Activated T-helper 1 cell treated with Interleukin-2 at 50 U/mL for 16 hours (primary cell): ENCODE measurements at places on chromosomes 3 and 15.

- no peak for DNase-seq
Measured at GRCh38 chr3:67077656-67078055, 79.5 kb downstream of the KBTBD8 start.

DNA sequence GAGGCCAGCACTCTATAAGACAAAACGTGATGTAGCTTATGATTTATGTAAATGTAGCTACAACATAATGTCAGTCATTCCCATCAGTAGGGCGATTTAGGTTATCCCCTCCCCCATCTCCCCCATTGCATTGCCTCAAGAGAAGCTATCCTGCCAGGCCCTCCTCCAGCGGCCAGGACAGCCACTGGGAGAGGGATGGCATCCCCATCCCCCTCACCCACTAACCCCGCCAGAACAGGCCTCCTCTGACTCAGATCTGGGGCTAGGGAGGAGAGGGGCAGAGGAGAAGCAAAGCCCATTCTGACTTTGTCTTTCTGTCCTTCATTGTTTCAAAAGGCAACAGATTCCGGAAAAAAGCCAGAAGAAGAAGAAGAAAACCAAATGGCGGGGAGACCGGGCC is 32.6 kb upstream of the ESYT3 start:
- DNase-seq = no peak

GRCh38 chr3:159839561-159840379 is 148.9 kb upstream of the IL12A start:
- DNase-seq = no peak

DNA sequence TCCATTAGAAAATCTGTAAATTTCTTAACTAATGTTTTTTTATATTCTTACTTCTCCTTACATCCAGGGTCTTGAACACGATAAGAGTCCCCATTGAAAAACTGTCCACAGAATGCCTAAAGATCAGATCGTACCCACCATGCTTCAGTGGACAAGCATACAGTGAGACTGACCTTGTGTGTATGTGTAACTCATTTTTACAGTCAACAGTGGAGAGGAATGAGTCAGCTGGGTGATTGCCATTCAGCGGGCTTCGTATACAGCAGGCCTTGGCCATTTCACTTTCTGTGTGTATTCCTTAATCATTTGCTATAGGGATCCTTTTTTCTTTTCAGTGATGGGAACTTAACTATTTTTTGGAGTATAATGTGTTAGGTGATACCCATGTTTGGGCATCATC is 10.6 kb downstream of the PARP14 start:
- no peak for DNase-seq

DNA sequence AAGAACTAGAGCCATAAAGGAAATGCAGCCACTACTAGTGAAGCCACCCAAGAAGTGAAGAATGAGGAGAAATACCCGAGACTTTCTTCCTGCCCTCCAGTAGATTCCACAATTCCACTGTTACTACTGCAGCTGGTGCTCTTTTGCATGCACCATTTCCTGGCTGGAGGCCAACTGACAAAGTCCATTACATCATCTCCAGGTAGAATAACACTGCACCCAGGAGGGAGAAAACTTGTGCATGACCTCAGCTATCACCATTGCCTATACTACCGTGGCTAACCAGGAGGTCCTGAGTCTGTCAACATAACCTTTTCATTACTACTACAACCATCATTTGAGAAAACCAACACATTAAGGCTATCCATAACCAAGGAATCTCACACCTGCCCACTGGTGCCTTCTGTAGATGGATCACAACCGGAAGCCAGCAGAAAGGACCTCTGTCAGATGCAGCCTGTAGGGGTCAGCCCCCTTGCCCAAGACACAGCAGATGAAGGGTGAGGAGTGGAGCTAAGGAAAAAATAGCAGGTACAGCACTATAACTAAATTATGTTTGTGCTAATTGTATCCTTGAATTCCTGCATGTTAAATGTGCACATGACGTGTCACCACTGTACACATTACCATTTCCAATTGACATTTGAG is 200.8 kb upstream of the C2CD4B start:
- DNase-seq = no peak

DNA sequence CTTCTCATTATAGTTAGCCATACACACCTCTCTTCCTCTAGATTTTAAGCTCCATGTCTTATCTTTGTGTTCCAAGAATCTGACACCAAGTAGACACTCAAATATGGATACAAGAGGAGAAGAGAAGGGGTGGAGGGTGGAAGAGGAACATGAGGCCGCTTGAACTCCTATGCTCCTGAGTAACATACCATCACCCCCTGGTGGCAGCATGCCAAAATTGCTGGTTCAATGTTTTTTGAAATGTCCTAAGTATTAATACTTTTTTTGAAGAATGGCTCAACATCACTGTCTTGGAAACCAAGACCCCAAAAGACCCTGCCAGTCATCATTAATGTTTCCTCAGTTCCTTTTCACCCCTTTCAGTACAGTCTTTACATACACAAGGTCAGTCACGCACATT is 71.8 kb upstream of the HACD2 start:
- DNase-seq = no peak

GRCh38 chr15:27956285-27956684 is 142.8 kb downstream of the OCA2 start:
- DNase-seq = no peak

DNA sequence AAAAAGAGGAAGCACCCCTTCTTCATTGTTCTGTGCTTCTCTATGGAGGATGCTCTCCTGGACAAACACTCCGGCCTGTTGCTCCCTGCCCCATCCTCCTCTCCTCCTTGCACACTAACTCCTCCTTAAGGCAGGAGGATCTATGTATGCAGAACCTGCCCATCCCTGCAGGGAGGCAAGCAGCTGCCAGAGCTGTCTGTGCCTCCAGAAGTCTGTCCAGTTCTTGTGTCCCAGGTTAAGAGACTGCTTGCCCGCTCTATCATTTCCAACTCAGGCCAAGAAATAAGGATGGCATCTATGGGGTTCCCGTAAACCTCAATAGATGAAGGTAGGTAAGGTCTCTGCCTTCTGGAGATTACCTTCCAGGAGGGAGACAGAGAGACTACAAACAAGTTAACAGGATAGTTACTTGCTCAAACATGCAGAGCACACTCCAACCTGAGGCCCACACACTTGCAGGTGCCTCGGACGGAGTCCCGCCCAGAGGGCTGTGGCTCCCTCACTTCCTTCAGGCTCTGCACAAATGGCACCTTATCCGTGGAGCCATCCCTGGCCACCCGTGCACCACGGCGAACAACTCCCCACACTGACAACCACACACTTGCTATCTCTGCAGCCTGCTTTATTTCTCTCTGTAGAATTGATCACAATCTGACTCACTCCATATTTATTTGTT is 6.9 kb downstream of the XXYLT1 start:
- DNase-seq = no peak

DNA sequence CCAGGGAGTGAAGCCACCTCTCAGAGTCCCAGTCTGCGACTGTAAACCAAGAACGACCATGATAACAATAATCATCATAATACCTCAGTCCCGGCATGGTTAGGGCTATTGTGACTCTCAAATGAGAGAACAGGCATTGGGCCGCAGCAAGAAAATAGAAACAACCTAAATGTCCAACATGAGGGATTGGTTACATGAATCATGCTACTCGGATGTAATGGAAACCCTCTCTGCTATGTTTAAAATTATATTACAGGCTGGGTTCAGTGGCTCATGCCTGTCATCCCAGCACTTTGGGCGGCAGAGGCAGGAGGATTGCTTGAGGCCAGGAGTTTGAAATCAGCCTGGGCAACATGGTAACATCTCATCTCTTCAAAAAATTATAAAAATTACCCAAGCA is 2.8 kb downstream of the CPN2 start:
- no peak for DNase-seq

GRCh38 chr3:172276103-172276502 is 172.2 kb downstream of the GHSR start:
- no peak for DNase-seq

- DNase-seq = no peak
Measured at GRCh38 chr3:4711680-4711992, 218.5 kb downstream of the ITPR1 start.

DNA sequence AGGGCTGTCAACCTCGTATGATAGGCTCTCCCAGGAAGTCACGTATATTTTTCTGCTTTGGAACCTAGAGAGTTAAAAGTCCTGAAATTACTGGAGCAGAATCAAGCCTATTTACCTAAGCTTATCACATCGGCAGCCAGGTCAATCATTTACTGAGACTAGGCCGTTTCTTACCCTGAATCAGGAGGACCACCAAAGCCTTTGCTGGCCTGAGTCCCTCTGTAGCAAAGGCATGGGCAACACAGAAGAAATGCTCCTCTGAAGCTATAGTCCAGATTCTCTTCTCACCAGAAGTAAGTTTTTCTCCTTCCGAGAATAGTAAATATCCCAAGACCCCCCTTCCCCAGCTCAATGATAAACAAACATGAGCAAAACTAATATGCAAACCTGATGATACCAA is 125.9 kb upstream of the PHLDB2 start:
- no peak for DNase-seq

DNA sequence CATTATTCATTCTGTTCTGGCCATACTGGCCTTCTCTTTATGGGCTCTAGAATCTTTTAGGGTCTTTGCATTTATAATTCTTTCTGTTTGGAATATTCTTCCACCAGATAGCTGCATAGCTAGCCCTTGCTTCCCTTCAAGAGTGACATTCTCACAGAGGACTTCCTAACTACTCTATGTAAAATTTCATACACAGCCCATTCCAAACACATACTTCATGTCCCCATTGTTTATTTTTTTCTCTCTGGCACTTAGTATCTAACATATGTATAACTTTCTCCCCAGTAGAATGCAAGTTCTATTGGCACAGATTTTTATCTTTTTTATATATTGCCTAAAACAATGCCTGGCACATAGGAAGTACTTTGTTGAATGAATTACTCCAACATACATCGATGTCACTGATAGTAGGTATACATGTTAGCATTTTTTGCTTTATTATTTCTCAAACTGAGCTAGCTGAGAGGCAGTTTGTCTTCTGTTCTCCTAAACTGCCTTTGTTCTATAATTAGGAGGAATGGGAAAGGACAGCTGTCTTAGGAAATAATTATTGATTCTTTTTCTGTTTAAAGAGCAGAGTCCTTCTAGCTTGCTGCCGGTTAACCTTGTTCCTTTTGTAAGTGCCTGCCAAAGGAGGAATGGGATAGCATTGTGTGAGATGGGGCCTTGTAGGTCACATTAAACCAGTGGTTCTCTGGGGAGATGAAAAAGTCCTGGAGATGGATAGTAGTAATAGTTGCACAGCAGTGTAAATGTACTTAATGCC is 7.9 kb downstream of the FAM162A start:
- DNase-seq = no peak

DNA sequence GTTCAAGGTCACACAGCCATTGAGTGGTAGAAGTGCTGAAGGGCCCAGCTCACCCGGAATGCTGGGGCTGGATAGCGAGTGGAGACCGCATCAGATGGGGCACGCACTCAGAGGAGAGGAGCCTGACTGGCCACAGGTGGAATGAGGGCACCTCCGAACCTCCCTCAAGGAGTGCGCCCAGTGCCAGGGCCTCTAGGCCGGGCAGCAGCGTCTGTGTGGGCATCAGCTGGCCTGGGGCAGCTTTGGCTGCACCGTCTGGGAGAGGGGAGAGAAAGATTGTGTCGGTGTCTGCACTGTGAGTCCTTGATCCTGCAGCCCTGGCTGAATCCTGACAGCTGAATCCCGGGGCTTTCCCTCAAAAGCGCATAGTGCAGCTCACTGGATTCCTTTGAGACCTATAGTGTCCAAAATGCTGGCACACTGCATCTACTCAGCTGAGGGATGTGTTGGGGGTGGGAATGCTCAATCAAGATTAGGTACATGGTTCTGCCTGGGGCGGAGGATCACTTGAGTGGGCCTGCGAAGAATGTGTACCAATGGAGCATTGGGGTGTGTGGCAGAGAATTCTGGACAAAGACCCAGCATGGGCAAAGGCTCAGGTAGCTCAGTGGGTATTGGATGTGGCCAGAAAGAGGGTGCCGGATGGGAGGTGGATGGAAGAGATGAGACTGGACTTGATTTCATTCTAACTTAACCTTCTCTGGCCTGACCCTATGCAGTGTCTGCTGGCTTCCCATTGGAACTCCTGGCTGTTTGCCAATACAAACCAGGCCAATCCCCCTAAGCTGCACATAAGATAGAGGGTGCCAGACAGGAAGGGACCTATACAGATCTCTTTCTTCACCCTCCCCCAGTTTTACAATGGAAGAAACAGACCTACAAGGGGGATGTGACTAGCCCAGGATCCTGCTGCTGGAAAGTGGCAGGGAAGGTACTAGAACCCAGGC is 950 bp downstream of the ANKDD1A start:
- no peak for DNase-seq

GRCh38 chr15:71256934-71257664 is 141.8 kb downstream of the THSD4 start:
- no peak for DNase-seq

DNA sequence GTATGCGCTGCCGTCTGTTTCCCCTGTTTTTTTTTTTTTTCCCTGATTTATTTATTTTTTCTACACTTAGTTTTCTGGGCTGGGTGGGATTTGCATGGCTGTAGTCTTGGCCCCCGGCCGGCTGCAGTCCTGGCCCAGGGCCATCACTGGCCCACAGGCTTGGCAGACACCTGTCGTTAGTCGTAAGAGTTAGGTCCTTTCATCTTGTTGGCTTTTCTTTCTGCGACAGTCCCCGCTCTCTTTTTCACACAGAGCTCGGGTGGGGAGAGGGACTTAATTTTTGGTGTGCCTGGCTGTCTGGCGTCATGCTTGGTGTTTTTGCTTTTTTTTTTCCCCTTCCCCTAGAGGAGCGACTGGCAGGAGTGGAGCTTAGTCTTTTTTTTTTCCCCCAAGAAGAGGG is 183.4 kb downstream of the KLF13 start:
- no peak for DNase-seq

- DNase-seq = no peak
Measured at GRCh38 chr3:159872374-159873109, 116.1 kb upstream of the IL12A start.

DNA sequence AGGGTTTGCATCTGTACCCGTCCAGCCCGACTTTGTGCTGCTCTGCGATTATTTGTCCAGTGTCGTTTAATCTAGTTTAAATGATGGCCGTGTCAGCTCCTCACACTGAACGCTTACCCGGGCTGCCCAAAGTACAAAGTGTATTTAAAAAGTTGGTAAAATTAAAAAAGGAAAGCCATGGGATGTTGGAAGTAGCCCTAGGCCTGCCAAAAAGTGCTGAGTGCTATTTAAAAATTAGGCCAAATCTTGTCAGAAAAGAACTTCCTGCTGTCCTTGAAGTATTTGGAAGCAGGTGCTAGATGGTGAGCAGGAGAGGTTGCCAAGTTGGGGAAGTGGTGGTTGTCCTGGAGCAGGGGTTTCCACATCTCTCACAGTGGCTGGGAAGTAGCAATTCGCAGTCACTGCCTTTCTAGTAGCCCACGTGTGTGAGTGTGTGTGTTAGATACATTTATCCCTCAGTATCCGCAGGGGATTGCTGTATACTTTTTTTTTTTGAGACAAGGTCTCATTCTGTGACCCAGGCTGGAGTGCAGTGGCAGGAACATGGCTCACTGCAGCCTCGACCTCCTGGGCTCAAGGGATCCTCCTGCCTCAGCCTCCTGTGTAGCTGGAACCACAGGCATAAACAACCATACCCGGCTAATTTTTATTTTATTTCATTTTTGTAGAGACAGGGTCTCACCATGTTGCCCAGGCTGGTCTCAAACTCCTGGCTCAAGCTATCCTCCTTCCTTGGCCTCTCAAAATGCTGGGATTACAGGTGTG is 664 bp downstream of the PPCDC start:
- DNase-seq = no peak
